Stimulated activated CD4-positive, alpha-beta T cell treated with anti-CD3 and anti-CD28 coated beads, Interleukin-2, amount 100 ng/mL, for 48 hours (primary cell): ENCODE measurements at places on chromosomes 12 and 14.

- no peak for DNase-seq
These were observed 15.6 kb downstream of the DTX1 start for GRCh38 chr12:113072136-113072535.

DNA sequence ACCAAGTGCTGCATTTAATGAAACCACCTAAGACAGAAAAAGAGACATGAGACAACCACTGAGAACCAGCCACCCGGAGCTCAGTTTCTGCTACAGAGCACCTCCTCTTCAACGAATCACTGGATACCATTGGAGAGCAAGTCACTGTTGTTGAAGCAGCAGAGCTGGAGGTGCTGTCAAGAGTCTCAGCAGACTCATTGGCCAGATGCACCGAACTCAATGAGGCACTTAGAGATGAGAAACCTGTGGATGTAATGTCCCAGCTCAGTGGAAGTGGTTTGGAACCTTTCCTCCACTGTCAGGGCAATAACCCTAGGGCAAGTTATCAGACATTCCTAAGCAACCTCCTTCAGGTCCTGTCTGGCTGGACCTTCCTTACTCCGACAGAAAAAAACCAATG is 13.1 kb downstream of the NPC2 start:
- no peak for DNase-seq

DNA sequence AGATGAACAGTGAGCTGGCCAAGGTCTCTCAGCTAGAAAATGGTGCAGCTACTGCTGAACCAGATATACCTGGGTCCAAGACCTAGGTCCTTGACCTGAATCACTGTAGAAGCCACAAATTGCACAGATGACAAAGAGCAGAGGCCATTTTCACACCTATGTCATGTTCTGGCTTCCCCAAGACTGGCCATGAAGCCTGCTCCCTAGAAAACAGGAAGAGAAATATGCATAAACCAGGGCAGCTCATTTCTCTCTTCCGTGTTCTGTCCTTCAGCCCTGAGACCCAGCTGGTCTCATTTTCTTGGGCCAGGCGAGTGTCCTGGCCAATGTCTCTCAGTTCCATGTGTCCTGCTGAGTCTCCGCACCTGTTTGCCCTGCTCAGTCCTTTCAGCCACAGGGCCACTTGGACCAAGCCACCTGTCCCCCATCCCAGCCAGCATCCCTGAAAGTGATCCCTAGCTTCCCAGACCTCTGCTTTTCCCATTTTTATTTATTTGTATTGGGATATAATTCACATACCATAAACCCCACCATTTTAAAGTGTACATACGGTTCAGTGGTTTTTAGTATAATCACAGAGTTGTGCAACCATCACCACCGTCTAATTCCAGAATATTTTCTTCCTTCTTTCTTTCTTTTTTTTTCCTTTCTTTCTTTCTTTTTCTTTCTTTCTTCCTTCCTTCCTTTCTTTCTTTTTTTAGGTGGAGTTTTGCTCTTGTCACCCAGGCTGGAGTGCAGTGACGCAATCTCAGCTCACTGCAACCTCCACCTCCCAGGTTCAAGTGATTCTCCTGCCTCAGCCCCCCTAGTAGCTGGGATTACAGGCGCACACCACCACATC is 27.0 kb downstream of the P2RX7 start:
- no peak for DNase-seq

DNA sequence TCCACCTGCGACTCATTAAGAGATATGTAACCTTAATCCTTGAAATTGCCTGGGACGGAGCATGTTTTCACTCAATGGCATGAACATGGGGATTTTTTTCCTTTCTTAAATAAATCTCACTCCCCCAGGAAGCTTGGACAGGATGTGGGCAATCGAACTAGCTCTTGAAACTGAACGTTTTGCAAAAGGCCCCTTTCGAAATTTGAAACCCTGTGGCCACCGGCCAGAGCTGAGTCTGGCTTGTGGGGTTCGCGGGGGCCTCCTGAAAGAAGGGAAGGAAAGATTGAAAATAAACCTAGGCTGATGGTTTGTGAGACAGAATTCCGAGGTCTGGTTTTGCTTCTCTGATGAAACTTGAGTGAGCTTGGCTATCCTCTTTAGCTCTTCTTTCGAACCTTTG is 101.4 kb upstream of the RTL1 start:
- DNase-seq: no peak

- no peak for DNase-seq
These were observed 2.6 kb downstream of the GDF11 start for GRCh38 chr12:55745361-55746173.

GRCh38 chr14:32050878-32051277 is 26.2 kb upstream of the ARHGAP5 start:
- DNase-seq: no peak

DNA sequence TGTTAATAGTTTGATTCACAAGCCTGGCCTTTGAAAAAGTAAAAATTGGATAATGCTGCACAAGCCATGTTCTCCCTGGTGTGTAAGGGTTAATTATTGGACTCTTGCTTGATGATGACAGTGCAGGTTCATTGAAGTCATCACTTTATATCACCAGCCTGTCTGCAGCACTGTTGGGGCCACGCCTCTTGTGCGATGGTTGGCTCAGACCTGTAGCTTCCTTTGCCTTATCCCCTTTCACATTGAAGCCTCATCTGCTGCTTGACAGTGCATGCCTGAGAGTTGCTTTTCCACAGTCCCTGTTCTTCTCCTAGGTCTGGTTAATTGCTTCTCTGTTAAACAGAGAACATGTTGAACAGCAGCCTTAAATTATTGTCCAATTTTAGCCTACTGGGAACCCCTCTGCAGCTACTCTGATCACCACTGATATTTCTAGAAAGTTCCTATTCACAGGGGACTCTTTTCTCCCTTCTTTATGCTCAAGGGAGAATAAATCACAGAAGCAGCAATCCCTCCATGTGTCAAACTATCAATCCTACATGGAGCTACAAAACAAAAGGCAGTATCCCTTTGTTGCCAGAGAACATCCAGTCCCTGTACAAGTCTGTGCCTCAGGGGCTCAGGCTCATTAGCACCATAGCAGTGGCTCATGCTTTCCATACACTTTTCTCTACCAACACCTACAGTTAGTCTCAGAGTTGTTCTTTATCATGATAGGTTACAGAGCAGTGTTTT is 322.1 kb downstream of the RGS6 start:
- no peak for DNase-seq

DNA sequence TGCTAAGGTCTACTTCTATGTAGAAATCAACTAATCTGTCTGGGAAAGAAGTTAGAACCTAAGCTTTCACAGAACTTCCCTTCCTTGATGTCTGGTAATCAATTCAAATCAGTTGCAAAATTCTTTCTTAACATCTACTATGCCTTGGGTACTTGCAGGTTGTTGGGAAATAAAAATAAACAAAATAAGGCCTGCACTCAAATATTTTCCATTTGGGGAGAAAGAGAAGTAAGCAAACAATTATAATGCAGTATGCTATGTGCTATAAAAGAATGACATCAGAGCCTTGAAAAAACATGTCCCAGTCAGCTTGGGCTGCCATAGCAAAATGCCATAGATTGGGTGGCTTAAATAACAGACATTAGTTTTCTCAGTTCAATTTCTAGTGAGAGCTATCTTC is 425.9 kb upstream of the DCN start:
- DNase-seq: no peak

- no peak for DNase-seq
These were observed 50.0 kb downstream of the PPFIBP1 start for GRCh38 chr12:27573972-27574371.

DNA sequence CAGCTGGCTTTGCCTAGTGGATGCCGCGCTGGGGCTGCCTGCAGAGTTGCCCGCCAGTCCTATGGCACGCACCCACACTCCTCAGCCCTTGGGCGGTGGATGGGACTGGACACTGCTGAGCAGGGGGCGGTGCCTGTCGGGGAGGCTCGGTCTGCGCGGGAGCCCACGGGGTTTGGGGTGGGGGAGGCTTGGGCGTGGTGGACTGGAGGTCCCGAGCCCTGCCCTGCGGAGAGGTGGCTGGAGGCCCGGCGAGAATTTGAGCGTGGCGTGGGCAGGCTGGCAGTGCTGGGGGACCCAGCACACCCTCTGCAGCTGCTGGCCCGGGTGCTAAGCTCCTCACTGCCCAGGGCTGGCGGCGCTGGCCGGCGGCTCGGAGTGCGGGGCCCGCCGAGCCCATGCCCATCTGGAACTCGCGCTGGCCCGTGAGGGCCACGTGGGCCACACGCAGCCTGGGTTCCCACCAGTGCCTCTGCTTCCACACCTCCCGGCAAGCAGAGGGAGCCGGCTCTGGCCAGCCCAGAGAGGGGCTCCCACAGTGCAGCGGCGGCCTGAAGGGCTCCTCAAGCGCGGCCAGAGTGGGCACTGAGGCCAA is 68.1 kb downstream of the ETNK1 start:
- DNase-seq: no peak
